ENCODE measurements at places on chromosomes 2 and 18.

GRCh38 chr2:182047544-182047943 is 61.9 kb downstream of the PPP1R1C start:
- no peak for DNase-seq

GRCh38 chr2:25332571-25332970 is 9.2 kb downstream of the DNMT3A start:
- no peak for DNase-seq

DNA sequence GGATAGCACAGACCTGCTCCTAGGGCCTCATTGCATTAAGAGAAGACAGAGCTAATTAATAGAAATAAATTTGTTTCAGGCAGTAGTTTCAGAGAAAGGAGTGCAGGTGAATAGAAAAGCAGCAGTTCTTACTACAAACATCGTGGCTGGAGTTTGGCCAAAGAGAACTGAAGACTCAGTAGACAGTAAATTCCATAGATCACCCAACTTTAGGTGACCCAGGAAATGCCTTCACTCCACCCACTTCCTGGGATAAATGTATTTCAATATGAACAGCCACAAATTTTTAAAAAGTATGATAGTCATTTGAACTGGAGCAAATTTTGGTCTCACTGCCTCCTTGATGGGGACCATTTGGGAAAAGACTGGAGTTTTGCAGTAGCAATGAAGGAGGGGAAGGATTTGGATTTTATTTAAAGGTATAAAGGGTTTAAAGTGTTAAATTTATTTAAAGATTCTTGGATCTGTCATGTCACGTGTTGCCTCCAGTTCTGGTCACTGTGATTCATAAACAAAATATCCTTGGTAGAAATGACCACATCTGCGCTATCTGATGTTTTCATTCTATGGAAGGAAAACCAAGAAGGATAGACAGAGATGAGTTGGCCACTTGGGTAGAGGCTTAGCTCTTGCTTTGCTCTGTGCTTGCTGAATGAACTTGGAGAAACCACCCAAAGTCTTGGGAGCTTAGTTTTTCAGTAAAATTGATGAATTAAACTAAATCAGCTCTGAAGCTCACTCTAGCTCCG is 390.2 kb downstream of the THSD7B start:
- DNase-seq: no peak

GRCh38 chr2:138476186-138476585 is 25.4 kb upstream of the SPOPL start:
- DNase-seq: no peak

- DNase-seq: peak; percentile 35
These were observed 414.2 kb upstream of the CHST9 start for GRCh38 chr18:27599202-27599829.

DNA sequence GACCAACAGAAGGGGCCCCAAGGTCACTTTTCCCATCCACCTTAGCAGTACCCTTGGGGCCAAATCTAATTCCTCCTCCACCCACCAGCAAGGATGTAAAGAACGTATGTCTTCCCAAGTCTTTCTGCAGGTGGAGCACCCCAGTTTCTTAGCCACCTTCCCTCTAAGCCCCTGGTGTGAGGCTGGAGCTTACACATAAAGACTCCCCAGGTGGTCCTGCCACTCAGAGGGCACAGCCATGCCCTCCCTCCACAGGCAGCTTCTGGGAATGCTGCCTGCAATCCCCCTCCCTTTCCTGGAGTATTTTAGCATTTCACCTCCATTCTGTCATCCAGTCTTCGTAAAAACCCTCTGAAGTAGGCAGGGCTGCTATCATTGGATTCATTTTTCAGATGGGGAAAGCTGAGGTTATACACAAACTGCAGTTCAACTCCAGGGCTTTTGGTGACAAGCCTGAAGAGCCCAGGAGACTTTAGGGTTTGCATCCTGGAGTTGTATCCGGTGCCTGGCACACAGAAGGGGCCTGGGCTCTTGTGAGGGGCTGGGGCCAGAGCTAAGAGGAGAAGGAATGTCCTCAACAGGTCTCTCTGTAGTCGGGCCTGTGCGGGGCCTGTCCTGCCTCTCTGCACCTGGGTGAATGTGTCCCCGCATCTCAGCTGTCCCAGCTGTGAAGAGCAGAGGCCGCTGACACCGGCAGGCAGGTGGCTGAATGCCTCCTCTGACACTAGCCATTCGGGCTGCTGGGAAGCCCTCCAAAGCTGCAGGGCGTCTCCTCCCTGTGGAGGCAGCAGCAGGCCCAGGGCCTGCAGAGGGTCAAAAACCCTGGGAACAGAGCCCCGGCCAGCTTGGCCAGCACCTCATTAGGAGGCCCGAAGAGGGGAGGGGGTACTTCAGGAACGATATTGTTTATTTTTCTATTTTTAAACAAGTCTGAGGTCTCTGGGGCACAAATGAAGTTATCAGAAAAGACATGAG is 27.6 kb downstream of the CIB4 start:
- no peak for DNase-seq

- DNase-seq: no peak
These were observed 291.6 kb downstream of the CMPK2 start for GRCh38 chr2:6574121-6574520.

DNA sequence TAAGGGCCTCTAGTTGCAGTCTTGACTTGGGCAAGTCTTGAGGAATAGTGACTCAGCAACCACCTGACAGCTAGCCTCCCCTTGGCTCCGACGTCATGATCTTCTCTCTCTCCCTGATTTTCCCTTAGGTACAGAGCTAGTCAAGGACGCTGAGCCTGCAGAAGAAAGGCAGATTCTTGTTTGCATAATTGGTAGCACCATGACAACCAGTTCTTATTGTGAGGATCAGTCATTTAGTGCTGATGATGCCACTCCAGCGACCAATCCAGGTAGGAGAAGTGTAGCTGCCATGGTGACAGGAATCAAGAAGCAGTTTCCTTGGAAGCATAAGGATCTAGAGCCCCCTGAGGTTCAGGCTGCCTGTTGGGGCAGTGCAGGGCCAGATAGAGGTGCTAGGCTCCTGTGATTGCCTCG is 2.8 kb upstream of the RESP18 start:
- DNase-seq: no peak

GRCh38 chr2:182207049-182207746 is 219.6 kb downstream of the PDE1A start:
- DNase-seq: no peak

- DNase-seq: no peak
These were observed 71.1 kb upstream of the SH3BP4 start for GRCh38 chr2:234880551-234881211.

DNA sequence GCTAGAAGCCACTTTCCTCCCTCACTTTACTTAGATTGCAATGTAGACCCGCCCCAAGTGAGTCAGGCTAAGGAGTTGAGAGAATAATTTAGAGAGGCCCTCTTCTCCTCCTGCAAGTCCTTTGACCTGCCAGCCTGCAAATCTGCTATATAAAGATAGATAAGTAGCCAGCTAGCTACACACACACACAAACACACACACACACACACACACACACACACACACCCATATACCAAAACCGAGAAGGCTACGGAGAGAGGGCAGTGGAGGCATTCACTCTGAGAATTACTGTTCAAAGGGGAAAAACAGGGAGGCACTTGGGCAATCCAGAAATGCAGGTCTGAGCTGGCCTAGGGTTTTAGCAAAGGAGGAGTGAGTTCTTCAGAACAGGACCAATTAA is 23.0 kb upstream of the SMAD7 start:
- no peak for DNase-seq

- DNase-seq: no peak
These were observed 54.3 kb upstream of the LPIN2 start for GRCh38 chr18:3067165-3067661.

DNA sequence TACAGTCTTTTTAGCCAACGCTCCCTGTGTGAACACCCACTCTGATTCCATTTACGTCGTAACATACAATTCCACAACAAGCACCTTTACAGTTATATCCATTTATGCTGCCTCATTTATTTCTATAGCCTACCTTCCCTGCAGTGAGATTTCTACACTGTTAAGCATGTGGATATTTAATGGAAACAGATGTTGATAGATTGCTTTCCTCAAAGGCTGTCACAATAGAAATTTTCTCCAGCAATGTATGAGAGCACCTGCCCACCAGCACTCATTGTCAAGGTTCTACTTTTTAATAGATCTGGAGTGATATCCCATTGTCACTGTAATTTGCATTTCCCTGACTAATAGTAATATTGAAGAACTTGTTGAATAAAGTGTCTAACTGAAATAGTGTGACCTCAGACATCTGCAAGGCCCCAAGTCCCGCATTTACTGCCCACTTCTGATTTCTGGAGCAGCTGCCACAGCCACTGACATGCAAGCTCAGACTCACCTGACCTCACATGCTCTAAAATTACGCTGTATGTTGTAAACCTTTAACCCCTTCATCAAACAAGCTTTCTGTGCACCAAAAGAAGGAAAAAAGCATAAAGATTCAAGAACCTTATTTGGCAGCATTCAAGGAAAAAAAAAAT is 295.1 kb downstream of the CNTNAP5 start:
- DNase-seq: no peak

GRCh38 chr2:127694986-127695385 is 6.3 kb upstream of the SFT2D3 start:
- DNase-seq: no peak

GRCh38 chr2:16553226-16553625 is 112.4 kb downstream of the CYRIA start:
- peak; percentile 20 for DNase-seq

GRCh38 chr18:568731-569130 is 11.4 kb upstream of the CETN1 start:
- no peak for DNase-seq

DNA sequence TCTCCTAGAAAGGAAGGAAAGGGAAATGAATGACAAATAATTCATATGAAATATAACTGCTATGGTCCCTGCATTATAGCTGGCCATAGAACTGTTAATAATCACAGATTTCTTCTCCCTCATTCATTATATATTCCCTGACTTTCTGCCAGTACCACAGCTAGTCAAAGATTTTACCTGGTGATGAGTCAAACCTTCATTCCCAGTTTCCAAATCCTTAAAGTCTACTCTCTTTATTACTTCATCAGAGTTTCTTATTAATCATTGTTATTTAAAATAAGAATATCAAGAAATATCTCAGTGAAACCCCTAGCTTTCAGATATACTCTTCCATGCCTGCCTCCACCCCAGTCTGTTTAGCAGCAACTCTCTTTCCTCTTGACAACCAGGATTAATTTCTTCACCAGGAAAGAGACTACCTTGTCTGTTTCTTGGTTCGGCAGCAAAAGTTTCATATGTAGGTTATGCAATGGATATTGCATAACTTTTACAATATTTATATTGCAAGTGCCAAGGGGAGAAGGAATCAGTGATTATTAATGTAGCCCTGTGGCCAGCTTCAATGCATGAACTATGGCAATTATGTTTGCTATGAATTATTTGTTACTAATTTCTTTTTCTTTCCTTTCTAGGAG is 533.8 kb downstream of the FBXO15 start:
- no peak for DNase-seq

DNA sequence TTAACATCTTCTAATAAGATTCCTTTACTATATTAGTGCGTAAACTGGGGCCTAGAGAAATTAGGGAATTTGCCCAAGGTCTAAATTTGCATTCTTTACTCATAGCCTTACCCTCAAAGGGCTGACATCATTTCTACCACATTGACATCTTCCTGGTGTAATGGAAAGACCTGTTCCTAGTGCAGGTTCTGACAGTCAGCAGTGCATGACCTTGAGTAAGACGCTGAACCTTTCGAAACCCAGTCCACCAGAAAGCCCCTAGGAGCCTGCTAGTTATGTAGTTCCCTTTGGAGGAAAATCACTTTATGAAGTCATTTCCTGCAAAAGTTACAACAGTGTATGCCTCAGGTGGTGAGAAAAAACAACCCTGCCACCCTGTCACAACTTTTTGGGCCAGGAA is 388.3 kb downstream of the TNS1 start:
- DNase-seq: no peak

DNA sequence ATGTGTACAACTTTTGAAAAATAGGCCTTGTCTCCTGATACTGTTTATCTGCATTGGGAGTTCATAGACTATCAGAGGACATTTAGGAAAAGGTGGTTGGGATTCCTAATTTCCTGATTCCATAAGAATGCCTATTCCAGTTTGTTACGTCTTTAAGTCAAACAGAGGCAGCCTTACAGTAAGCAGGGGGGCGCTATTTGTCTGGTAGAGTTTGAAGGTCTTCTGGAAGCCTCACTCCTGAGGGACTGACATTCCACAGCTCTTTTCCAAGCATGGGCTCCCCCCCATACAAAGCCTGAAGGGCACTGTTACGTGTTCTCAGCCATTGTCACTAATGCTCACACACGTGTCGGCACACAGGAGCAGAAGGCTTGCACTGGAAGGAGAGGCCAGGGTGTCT is 154.3 kb downstream of the PTGR3 start:
- no peak for DNase-seq

DNA sequence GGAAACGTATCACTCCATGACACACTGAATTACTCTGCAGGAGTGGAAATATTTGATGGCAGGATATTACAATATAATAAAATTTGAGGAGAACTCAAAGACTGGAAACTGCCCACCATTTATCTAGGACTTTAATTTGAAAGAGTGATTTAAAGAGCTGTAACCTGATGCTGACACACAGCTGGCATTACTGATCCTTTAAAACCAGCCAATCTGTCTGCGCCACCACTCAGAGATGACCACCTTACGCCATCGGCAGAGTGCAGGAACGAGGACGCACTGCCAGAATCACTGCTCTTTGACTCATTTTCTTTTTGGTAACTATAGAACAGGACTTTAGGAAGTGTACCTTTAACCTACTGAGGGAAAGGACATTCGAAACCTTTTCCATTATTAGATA is 114.1 kb downstream of the EPB41L3 start:
- no peak for DNase-seq

GRCh38 chr2:107358362-107358761 is 468.3 kb upstream of the RGPD4 start:
- DNase-seq: no peak
